ENCODE measurements at places on chromosomes 11 and 22.

- DNase-seq: no peak
These were observed 59.4 kb downstream of the OTOG start for GRCh38 chr11:17606233-17607082.

- no peak for DNase-seq
These were observed 310.8 kb downstream of the DDX10 start for GRCh38 chr11:108975641-108976071.

DNA sequence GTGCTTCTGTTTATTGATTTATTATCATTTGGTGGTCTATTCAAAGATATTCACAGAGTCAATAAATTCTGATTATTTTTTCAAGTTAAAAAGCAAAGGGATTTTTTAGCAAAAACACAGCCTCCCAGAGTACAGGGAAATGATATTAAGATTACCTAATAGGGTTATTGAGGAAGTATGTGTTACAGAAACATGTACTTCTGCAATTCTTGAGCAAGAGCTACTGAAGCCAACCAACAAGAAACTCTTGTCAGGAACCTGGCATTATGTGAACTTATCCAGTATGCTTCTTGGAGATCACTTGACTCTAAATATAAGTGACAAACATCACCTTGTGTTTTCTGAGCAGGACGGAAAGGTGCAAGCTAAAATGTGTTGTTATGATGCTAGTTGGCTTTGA is 42.0 kb upstream of the CARD18 start:
- peak; percentile 65 for DNase-seq

GRCh38 chr11:77122576-77123212 is 5.4 kb upstream of the MYO7A start:
- no peak for DNase-seq

DNA sequence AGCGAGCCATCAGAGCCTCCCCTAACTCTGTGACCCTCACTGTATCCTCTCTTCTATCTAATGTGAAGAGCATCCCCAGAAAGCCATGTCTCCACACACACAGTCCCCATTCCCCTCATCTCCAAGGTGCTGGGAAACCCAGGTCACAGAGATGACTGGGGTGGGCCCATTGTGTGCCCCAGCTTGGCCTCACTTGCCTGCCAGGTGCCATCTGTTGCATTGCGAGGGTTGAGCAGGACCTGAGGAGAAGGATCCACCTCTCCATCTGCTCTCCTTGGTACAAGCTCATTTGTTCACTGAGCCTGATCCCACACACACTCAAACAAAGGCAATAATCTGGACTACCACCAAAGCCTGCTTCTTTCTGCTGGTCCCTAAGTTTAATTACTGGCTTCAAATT is 118.8 kb downstream of the SPATA19 start:
- no peak for DNase-seq

- DNase-seq: peak; percentile 75
These were observed 107.7 kb upstream of the CLMP start for GRCh38 chr11:123302751-123303195.

DNA sequence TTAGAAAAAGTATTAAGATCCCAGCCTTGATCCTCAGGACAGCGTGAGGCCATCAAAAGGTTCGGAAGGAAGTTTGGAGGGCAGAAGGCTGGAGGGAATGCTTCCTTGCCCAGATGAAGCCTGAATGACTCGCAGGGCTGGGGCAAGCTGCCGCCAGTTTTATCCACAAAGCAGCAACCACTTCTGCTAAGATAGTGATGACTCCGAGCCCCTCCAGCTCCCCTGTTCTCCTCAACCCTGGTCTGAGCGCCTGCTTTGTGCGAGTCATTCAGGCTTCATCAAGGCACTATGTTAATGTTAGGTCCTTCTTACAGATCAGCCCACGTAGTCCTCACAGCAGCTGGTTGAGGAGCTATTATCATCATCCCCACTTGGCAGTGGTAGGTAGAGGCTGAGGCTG is 158.8 kb downstream of the COMMD9 start:
- no peak for DNase-seq

DNA sequence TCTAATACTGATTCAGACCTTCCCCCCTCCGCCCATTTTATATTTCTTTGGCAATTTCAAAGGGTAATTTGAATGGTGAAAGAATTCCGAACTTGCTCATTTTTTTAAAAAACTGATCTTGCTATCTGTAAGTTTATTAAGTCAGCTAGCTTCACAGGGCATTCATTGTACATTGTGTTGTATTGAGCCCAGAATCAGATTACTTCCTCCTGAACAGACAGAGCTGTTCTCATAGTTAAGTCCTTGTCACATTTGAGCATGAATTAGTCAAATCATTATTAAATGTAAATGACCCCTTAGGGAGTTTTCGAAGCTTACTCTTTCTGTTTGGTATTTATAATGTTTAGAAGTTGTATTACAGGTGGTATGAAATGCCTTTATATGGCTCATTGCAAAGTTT is 34.4 kb downstream of the CYP2R1 start:
- no peak for DNase-seq

GRCh38 chr11:118629761-118630661 is 22.6 kb downstream of the PHLDB1 start:
- DNase-seq: no peak

DNA sequence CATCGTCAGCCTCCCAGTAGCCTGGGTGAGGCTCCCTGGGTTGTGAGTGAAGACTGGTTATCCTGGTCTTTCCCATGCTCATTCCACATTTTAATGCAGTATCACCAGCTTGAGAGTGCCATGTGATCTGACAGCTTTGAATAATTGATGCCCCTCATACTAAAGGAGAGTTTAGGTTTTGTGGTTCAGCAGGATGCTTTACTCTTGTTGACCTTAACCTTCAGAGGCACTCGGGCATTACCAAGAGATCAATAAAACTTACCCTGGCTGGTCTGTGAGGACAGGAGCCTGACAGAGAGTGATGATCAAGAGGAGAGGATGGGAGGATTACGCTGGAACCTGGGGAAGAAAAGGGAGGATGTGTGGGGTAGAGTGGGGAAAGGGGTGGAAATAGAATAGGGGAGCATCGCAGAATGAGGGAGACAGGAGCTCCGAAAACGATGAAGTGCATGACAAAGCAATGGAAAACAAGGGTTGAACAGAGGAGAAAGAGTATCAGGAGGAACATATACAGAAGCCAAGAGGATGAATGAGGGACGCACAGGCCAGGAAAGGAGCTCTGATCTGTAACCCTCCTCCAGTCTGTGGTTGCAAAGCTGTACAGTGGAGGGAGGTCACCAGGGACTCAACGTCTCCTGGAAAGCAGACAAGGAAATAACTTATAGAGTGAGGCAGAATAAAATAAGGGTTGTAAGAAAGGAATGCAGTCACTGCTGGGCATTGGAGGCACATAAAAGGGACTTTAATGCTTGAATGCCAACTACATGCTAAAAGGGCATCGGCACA is 594.5 kb downstream of the NTM start:
- DNase-seq: no peak

- DNase-seq: peak; percentile 53
These were observed 186.8 kb downstream of the SOX6 start for GRCh38 chr11:16169541-16169940.

DNA sequence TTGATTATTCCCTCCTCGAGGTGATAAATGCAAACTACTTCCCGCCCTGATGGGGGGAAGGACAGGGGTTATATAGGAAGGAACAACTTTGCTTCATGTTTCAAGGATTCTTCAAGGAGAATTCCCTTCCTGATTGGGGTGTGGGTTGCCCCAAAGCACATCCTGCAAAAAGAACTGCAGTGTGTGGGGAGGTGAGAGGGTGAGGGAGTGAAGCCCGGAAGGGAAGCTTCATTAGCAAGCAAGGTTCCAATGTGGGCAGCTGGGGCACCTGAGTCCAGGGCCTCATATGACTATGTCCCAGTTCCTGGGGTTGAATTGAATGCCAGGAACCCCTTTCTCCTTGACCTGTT is 326.0 kb downstream of the MN1 start:
- no peak for DNase-seq

DNA sequence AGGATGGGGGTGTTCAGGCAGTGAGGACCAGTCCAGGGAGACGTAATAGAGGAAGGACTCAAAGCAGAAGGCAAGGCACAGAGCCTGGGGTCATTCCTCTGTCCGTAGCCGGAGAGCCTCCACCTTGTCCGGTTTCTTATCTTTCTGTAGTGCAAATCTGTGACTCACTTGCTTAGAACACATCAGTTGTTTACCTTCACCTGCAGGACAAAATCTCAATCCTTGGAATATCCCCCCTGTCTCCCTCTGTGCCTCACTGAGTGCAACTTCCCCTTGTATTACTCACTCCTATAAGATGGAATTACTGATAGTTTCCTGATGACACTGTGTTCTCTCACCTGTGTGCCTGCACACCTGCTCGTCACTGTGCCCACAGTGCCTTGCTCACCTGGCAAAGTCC is 20.4 kb upstream of the TTC12 start:
- DNase-seq: no peak

GRCh38 chr11:115244758-115245157 is 259.5 kb downstream of the CADM1 start:
- no peak for DNase-seq

- no peak for DNase-seq
These were observed 277.4 kb downstream of the SOX6 start for GRCh38 chr11:16078936-16079335.

- no peak for DNase-seq
These were observed 141.8 kb downstream of the TEAD1 start for GRCh38 chr11:12815931-12816494.

- no peak for DNase-seq
These were observed 98.0 kb upstream of the CD82 start for GRCh38 chr11:44467413-44467812.

GRCh38 chr11:2778630-2779498 is 79.1 kb upstream of the KCNQ1OT1 start:
- peak; percentile 76 for DNase-seq

DNA sequence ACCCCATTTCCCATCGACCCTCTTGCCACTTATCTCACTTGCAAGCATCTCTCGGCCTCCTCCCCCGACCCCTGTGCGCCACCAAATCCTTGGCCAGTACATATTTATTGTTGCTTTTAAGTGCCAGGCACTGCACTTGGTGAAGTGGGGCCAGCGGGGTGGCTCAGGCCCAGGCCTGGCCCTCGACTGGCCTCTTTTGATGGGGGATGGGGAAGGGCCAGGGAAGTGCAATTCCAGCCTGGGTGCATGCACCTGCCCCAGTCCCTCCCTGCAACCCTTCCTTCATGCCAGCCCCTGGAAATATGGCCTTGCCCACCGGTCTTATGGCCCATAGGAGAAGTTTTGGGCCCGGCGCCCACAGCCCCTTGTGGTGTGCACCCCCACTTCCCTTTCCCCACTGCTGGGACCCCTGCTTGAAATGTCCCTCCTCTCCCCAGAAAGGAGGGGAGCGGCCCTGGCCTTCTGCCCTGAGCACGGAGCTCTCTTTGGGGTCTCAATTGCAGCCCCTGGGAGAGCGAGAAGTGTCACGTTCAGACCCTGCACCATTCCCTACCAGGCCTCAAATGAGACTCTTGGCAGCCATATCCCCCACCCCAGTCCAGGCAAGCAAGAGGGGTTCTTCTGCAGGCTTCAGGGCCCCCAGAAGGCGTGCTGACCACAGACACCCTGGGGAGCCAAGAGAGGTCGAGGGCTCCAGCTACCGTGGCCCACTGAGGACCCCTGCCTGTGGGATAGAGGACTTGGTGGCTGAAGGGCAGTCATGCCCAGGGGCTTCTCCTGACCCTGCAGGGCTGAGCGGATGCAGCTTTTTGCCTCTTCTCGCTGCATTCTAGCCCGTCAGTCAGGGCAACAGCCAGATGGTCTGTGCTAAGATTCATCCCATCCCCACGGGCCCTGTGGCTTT is 961 bp downstream of the SUSD2 start:
- DNase-seq: no peak

DNA sequence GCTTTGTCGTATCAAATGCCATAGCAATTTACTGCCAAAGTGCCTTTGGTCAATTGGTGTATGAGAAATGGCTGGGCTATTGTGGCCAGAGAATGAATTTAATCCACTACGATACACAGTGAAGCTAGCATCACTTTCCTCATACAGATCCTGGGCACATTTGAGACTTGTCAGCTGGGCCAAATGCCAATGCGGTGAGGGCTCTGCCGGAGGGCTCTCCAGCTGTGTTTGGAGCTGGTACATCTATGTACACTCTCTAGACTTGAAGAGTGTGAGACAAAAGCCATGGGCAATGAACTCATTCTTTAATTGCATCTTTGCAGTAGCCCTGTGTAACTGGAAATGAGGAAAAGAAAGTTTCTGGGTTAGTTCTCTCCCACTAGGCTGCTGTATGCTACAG is 1052.9 kb downstream of the NTM start:
- DNase-seq: no peak

GRCh38 chr11:68042219-68043028 is 3.6 kb downstream of the TCIRG1 start:
- DNase-seq: no peak

- DNase-seq: no peak
These were observed 9.3 kb downstream of the SELENOM start for GRCh38 chr22:31097941-31098631.

- DNase-seq: peak; percentile 90
These were observed 796 bp upstream of the YIF1A start for GRCh38 chr11:66289548-66290329.

GRCh38 chr11:72646472-72646871 is 27.8 kb downstream of the PDE2A start:
- no peak for DNase-seq

- no peak for DNase-seq
These were observed 18.4 kb downstream of the CUL5 start for GRCh38 chr11:108027057-108027456.

DNA sequence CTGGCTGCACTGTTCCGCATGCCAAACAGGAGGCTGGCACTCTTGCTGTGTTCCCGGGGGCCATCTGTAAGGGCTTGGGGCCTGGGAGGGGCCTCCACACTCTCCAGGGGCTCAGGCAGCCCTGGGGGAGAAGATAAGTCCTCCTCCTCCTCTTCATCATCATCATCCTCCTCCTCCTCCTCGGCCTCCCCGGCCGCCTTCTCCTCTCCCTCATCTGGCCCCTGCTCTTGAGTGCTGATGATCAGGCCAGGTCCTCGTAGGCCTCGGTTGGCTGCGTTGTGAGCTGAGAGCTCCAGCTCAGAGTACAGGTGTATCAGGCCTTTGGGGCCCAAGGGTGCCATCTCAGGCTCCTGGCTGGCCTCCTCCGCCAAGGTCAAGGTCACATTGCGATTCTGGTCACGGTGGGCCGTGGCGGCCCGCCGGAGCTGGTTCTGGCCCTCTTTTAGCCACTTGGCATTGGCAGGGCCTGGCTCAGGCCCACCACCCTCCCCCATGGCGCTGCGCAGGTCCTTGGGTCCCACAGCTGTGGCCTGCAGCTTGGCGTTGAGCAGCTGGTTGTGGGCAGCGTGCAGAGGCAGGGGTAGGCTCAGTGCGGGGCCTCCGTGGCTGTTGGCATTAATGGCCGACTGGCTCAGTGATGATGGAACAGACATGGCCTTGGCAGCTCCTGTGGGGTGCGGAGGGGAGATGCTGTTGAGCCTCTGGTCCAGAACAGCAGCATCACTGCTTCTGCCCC is 8.0 kb downstream of the APBB1 start:
- no peak for DNase-seq

Data from adipocyte (in vitro differentiated cells).